A549 treated with CpdA at 1 μM for 4 hours (cell line): ENCODE measurements at places on chromosomes 2 and 18. TPM values are rescaled to one million over a fixed set of nuclear protein-coding genes. Genes with fewer than 3 reads are reported as not detected.

The CAVIN2 gene
- total RNA-seq = 7.9 to 11.2 TPM (median 9.9 TPM) in 5 replicates

The DSEL gene
- 0.28 to 0.44 TPM (median 0.37 TPM) in 5 replicates for total RNA-seq

The RNU2-63P gene
- total RNA-seq = not detected in 5 replicates

The PLEKHA3 gene
- 8.7 to 18.9 TPM (median 17.4 TPM) in 5 replicates for total RNA-seq

The AQP12A gene
- not detected in 5 replicates for total RNA-seq

The CHAC2 gene
- 12.6 to 16.6 TPM (median 14.6 TPM) in 5 replicates for total RNA-seq

The SP140 gene
- 0.14 to 0.29 TPM (median 0.22 TPM) in 4 of 5 replicates, not detected in the other for total RNA-seq

The IGFBP5 gene
- 0.21 to 0.31 TPM (median 0.30 TPM) in 5 replicates for total RNA-seq

The KIF5C gene
- total RNA-seq = 0.27 to 0.50 TPM (median 0.33 TPM) in 5 replicates

The AMER3 gene
- not detected in 5 replicates for total RNA-seq

The GNLY gene
- total RNA-seq = 0.17 to 0.49 TPM in 2 of 5 replicates, not detected in the others

The DOK6 gene
- total RNA-seq = not detected in 5 replicates

The AGAP1 gene
- 18.8 to 28.3 TPM (median 25.7 TPM) in 5 replicates for total RNA-seq

The OXER1 gene
- total RNA-seq = not detected in 5 replicates

The WNT10A gene
- 0.06 to 0.24 TPM (median 0.10 TPM) in 4 of 5 replicates, not detected in the other for total RNA-seq

The GPR45 gene
- total RNA-seq = not detected in 5 replicates

The NCKAP5 gene
- total RNA-seq = 1.2 to 1.3 TPM (median 1.3 TPM) in 5 replicates

The KLHL29 gene
- 3.8 to 5.1 TPM (median 4.3 TPM) in 5 replicates for total RNA-seq

The PRLH gene
- total RNA-seq = not detected in 5 replicates

The EPC2 gene
- total RNA-seq = 9.7 to 11.5 TPM (median 10.5 TPM) in 5 replicates

The LRRTM4 gene
- not detected in 5 replicates for total RNA-seq

The NEB gene
- total RNA-seq = 0.29 to 0.86 TPM (median 0.34 TPM) in 5 replicates

The POTEJ gene
- total RNA-seq = not detected in 5 replicates

The NBAS gene
- 16.5 to 18.2 TPM (median 17.3 TPM) in 5 replicates for total RNA-seq

The CCDC93 gene
- total RNA-seq = 12.4 to 16.4 TPM (median 14.2 TPM) in 5 replicates

The APOB gene
- 0.29 TPM in 1 of 5 replicates, not detected in the others for total RNA-seq

The IMMT gene
- 106 to 117 TPM (median 111 TPM) in 5 replicates for total RNA-seq

The ERBB4 gene
- not detected in 5 replicates for total RNA-seq

The FOXD4L1 gene
- total RNA-seq = 0.30 to 0.69 TPM (median 0.45 TPM) in 5 replicates

The KLHL41 gene
- 0.15 to 0.76 TPM (median 0.45 TPM) in 4 of 5 replicates, not detected in the other for total RNA-seq

The CHRNG gene
- not detected in 5 replicates for total RNA-seq

The EN1 gene
- total RNA-seq = 0.60 to 1.1 TPM (median 0.94 TPM) in 5 replicates

The AQP12B gene
- total RNA-seq = not detected in 5 replicates

The CYTIP gene
- not detected in 5 replicates for total RNA-seq

The BMP10 gene
- total RNA-seq = not detected in 5 replicates

The ESCO1 gene
- total RNA-seq = 7.9 to 12.5 TPM (median 9.0 TPM) in 5 replicates

The AAK1 gene
- 11.5 to 19.7 TPM (median 15.2 TPM) in 5 replicates for total RNA-seq

The TMEM178A gene
- total RNA-seq = 0.06 to 0.14 TPM in 2 of 5 replicates, not detected in the others

The NCOA1 gene
- total RNA-seq = 7.6 to 12.8 TPM (median 10.2 TPM) in 5 replicates

The UNC50 gene
- total RNA-seq = 44.5 to 48.3 TPM (median 47.4 TPM) in 5 replicates

The ACVR1C gene
- total RNA-seq = 0.01 to 0.05 TPM (median 0.02 TPM) in 4 of 5 replicates, not detected in the other

The SERPINB3 gene
- total RNA-seq = 0.09 to 0.26 TPM (median 0.17 TPM) in 4 of 5 replicates, not detected in the other

The CTAGE1 gene
- total RNA-seq = not detected in 5 replicates

The SNRPD1 gene
- 161 to 191 TPM (median 173 TPM) in 5 replicates for total RNA-seq

The MDH1B gene
- 1.6 to 3.3 TPM (median 1.8 TPM) in 5 replicates for total RNA-seq

The CYP27C1 gene
- 3.3 to 6.2 TPM (median 4.4 TPM) in 5 replicates for total RNA-seq

The HOXD13 gene
- 0.16 to 0.34 TPM (median 0.30 TPM) in 5 replicates for total RNA-seq

The MC4R gene
- not detected in 5 replicates for total RNA-seq

The ZSCAN30 gene
- 0.52 to 1.8 TPM (median 0.79 TPM) in 5 replicates for total RNA-seq

The AGXT gene
- 0.05 TPM in 1 of 5 replicates, not detected in the others for total RNA-seq
